ENCODE measurements at places on chromosomes 5 and 9.

DNA sequence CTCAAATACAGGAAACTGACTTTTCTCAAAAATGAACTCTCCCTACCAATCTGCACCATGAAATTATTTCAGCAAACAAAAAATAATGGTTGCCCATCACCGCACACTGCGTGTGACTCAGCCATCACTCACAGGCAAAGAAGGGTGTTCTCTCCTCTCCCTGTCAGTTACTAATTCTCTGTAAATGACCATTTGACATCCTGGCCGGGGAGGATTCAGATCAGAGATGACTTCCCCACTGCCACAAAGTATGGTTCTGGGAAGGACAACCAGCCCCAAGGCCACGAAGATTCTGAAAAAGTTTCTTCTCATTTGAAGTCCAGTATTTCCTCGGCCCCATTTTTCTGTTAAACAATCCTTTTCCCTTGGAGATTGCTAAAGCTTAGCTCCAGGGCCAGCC, 199.4 kb downstream of the AUH start:
- ATAC-seq: no peak

DNA sequence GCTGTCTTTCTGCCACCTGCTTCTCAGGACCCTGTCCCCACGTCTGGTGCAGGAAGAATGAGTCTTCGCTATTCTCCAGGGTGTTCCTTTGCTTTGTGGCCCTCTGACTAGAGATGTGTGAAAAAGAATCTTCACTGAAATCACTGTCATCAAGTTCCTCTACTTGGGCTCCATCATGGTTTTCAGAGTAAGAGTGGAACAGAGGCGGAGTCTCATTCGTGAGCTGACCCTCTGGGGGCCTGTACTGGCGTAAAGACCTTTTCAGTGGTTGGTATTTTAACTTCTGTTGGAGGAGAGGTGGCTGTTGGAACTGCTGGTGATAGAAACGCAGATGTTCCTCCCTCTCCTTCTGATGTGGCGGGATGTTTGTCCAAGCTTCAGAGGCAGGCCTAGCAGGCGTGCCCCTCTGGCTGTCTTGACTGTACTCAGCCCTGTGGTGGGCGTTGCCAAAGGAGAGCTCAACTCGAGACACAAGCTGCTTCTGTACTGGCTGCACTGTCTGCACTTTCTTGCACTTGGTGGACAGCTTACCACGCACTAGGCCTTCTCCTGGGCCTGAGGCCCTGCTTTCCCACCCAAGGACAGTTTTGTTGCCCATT, 72.0 kb downstream of the KIF24 start:
- no peak for ATAC-seq

DNA sequence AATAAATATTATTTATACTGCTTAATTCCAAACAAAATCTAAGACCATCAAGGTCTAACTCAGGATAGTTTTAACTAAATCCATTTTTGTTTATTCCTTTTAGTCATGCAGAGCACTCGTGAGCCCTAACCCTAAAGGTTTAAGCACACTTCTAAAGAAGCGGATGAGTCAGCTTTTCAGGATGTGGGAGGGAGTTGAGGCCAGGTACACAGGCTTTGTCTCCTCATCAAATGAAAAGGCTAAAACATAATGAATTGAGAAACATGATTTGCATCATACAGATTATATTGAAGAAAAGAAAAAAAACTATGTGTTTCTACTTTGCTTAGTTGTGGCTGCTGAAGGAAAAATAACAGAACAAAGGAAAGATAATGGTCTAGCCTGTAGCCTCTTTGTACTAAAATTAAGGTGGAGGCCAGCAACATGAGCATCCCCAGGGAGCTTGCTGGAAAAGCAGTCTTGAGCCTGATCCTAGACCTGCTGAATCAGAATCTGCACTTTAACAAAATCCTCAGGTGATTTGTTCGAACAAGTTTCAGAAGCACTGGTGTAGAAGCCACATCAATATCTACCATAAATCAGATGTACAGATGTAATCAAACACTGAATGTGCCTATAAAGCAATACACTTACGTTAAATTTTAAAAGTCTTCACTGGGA, 21.1 kb upstream of the ISCA1 start:
- peak; percentile 86 for ATAC-seq

DNA sequence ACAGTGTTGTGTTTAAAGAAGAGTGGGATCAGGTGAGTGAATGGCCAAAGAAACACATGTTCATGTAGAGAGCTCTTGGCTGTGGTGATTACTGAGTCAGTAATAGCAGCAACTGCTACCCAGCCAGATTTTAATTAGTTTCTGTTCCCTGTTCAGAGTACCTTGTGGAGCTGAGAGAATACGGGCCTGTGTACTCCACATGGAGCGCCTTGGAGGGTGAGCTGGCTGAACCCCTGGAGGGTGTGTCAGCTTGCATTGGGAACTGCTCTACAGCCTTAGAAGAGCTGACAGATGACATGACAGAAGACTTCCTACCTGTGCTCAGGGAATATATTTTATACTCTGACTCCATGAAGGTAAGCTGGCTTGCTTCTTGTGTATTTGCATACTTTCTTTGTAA, 52.3 kb downstream of the SLC46A2 start:
- no peak for ATAC-seq

- ATAC-seq: no peak
Measured at GRCh38 chr9:26949637-26950069, 2.6 kb upstream of the PLAA start.

DNA sequence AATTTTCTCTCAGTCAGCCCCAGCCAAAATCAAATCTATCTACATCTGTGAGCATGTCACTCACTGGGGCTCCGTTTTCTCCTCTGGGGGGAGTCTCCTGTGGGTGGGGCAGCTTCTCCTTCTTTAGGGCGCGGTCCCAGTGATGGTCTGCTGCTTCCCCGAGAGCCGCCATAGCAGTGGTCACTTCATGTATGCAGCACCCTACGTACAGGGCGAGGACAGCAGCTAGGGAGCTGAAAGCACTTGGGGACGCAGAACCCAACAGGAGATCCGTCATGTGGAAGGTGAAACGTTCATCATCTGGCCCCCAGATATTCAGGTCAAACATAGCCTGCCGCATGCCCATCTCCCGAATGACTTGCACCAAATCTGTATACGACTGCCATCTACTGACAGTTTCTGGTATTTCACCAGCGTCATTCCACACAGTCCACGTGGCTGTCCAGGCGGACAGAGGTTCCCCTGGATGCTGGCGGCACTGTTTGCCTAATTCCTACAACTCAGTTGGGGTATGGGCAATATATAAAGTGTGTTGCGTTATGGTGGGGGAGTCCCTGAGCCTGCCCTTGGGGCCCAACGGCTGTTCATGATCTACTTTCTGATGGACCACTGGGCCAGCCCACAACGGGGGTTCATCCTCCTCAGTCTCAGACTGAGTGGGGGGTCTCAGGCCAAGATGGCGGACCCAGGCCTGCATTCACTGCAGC, 795.0 kb downstream of the EFNA5 start:
- ATAC-seq: peak; percentile 28

GRCh38 chr9:132878695-132879456, at the start of gene SPACA9:
SPACA9 (plus strand) TSS chr9:132878898; CDS start chr9:132883948, 5,050 bp downstream.
- ATAC-seq: peak; percentile 68

DNA sequence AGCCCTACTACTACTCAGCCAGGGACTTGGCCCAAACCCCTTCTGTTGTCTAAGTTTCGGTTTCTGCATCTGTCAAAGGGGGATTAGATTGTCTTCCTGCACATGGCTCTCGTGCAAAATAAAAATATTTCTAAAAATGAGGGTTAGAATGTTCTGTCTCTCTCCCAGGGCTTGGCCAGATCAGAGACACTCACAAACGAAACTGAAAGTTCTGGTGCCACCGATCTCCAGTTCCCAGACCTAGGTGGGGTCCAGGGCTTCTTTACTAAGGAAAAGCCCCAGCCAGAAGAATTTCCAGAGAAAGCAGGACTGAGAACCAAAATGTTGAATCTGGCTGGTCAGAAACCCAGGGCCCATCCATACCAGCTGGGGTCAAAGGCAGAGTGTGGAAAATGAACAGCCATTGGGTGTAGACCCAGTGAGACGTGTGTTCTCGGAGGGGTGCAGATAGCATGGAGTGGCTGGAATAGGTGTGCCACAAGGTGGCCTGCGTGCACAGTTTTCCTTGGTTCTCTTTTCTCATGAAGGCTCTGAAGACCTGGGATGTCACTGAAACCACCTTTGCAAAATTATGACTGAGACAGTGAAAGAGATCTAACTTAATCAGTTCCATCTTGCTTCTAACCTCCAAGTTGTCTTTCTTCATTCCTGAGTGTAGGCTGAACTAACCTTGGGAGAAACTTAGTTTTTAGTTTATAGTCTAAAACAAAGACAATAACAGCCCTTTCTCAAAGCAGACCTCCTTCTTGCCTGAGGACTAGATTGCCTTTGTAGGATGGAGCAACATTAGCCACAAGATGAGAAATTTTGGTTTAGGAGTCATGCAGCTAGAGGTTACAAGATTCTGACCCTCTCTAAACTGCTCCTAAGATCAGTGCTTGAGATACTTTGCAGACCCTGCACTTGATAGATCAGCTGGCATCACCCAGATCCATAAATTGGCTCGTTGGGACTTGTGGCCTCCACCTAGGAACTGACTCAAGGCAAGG, 2.3 kb upstream of the SLC23A1 start:
- ATAC-seq: peak; percentile 10

DNA sequence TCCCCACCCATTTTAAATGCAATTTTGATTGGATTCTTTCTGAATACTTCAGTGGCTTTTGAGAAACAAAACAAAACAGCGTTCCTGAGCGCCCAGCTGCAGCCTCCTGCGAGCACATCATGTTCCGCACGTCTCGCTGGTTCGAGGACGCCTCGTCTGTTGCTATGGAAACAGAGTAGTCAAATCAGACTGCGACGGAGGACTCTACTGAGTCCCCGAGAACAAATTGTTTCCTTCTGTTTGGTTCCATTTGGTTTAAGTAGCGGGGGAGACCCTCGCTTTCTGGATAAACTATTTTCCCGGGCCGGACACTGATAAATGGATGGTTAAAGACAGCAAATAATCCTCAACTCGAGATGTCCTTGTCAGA, 69.0 kb downstream of the SLC28A3 start:
- ATAC-seq: peak; percentile 50

GRCh38 chr9:13608451-13608850, 329.0 kb upstream of the MPDZ start:
- no peak for ATAC-seq

DNA sequence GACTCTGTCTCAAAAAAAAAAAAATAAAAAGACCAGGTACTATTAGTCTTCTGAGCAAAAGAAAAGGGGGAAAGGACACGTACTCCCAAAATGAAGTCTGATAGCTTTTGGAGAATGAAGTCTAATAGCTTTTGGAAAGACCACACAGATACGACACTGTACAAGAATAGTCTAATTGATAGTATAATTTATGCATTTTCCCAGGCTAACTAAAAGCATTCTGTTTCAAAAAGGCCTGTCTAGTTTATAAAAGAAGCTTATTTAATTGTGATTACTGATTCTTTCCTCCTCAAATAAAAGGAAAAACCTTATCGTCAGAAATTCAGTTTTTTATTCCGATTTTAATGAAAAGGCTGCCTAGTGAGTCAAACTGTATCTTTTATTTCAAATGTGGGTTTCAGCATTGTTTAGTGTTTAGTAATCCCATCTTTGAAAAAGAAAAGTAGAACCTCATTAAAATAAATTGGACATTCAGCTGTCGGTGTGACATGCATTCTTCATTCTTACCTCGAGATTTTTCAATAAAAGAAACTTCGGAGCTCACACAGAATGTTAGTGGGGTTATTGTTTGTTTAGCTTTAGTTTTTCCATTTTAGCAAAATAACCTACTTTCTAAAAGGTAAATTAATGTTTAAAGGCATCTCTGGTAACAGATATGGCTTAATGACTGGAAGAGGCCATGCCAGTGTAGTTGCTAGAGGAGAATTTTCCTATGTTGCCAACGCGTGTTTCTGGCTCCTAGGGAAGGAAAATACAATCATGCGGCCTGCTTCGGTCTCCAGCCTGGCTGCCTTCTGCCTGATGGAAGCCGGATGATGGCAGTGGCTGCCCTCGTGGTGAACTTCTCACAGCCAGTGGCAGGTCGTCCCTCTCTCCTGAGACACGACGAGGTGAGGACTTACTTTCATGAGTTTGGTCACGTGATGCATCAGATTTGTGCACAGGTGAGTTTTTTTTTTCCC, 70.0 kb downstream of the NLN start:
- no peak for ATAC-seq

DNA sequence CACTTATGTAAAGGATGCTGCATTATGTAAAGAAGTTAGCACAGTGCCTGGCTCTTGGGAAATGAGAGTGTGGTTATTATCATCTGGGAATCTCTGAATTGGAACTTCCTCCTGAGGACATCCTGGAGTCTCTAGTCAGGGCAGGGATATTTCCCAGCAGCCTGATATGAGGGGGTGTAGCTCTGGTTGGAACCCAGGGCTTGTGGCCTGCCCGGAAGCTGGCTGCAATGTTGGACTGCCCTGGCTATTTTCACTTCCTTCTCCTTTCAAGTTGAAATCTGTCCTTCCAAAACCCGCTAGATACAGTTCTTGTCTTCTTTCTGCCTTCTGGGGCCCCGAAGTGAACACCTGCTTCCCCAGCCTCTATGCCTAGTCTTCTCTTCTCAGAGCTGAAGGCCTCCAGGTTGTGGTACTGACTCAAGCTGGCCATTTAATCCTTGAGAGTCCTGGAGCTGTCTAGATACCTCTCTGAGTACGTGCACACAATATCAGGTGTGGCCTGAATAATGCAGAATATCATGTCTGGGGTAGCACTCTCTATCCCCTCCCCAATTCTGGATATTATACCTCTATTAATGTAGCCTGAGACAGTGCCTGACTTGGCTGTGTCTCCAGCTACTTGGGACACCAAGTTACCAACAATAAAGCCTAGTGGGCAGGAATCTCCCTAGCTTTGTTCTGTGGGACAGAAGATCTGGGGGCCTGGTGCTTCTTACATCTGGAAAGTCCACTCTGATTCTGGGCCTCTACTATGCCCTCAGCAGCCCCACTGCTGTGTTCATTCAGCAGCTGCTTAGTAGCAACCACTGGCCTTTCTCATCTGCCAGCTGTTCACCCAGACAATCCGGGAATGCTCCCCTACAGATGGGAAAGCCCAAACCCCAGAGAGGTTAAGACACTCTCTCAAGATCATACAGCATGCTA, 45.0 kb downstream of the SLC6A7 start:
- ATAC-seq: no peak

DNA sequence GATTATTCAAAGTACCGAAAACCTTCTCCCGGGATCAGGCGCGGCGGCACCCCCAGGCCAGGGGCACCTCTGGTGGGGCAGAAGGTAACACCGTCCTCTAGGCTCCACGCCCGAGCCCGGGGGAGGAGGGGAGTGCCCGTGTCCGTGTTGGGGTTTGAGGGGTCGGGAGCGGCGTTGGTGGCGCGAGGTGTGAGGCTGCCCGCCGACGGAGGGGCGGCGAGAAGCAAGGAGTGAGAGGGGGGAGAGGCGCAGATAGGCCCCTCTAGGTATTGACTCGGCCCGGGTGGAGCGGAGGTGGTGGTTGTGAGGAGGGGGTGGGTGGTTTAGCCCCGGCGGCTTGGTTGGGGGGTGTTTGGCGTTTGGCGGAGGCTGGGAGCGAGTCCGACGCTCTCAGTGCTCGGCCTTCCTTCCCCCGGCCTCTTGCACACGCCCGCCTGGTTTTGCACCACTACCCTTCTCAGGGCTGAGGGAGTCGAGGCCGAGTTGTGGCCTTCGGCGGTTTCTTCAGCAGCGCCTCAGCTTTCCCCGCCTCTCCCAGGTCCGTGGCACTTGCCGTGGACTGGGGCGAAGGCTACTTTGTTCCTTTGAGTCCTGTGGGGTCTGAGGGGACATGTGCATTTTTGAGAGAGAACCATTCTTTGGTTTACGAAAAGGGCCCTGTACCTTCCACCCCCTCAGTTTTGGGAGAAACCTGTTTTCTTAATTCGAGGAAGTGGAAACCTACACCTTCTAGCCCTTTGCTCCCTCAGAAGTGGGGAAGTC, 450 bp downstream of the GPBP1 start:
- ATAC-seq: peak; percentile 3

GRCh38 chr9:131001021-131001420, 8.0 kb upstream of the LAMC3 start:
- no peak for ATAC-seq

GRCh38 chr9:12680757-12681156, 12.4 kb upstream of the TYRP1 start:
- ATAC-seq: no peak

All from esophagus mucosa (tissue), 1 donor.